ENCODE measurements at places on chromosomes 12 and 14.
A peak's percentile ranks its signal among the peaks of the same experiment; 100 is the strongest.

DNA sequence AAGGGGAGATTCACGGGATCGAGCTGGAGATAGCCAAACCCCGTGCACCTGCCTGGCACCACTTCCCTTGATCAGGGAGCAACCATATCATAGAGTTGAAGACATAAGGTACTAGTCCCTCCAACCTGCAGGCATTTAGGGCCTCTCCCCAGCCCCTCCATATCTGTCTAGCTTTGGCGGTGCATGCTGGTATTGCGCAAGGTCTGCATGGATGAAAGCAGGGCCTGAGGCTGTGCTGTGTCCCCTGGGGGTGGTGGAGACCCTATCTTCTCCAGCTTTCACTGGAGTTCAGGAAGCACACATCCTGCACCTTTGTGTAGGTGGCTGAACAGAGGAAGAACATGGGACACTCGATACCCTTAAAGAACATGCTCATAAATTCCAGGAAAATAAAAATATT, 46.9 kb downstream of the KCTD10 start:
- no peak for DNase-seq

GRCh38 chr12:131121705-131122405, 168.1 kb downstream of the ADGRD1 start:
- DNase-seq, result no peak

- no peak for DNase-seq
Observed at GRCh38 chr14:62289471-62289870, 527.3 kb downstream of the SNAPC1 start.

GRCh38 chr14:34081101-34081575, 130.3 kb upstream of the EGLN3 start:
- DNase-seq, result no peak

DNA sequence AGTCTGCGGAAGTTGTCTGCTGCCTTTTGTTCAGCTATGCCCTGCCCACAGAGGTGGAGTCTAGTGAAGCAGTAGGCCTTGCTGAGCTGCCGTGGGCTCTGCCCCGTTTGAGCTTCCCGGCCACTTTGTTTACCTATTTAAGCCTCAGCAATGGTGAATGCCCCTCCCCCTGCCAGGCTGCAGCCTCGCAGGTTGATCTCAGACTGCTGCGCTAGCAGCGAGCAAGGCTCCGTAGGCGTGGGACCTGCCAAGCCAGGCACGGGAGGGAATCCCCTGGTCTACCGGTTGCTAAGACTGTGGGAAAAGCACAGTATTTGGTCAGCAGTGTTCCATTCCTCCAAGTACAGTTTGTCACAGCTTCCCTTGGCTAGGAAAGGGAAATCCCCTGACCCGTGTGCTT, 143.6 kb downstream of the DYRK2 start:
- DNase-seq, result no peak

DNA sequence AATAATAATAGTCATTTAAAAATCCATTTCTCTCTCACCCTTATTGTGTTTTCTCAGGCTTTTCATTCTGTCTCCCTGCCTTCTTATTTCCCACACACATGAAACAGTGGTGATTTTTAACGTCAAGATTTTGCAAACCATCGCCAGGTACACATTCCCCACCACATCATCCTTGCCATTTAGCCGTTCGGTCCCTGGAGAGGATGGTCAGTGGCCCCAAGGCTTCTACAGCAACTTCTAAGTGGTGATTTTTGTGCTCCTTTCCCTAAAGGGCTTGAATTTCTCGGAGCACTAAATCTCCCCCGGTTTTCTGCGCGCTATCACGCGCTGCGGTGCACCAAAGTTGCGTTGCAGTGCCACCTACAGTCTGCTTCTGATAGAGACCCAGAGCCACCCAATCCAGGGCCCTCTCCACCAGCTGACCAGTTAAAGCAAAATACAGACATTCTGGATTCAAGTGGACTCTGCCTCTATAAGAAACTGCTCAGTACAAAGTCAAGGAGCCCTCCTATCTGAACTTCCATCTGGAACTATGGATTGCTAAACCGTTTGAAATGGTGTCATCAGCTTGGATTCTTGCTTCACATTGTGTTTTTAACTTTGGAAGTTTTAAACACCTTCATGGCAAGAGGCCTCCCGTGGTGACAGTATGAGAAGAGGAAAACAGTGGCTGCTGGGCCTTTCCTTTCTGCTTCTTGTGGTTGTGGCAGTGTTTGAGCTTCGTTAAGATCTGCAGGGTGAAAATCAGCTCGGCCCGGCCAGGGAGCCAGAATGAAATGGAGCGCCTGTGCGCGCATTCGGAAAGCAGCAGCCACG, 234.0 kb downstream of the SPTSSA start:
- peak; percentile 38 for DNase-seq

DNA sequence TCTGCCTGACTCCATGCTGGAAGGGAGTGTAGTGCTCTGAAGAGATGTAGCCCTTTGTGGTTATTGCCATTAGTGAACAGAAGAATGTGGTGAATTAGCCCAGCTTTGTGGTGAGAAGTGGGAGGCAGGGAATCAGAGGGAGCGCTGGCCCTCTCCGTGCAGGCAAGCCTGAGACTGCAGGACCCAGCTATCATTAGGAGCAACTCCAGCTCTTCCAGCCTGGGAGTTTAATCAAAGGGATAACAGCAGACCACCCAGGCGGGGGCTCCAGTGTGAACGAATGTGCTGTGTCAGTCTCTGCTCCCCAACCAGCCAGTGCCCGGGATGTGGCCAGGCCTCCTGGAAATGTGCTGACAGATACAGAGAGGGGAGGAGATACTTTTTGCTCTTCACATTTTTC, 142.7 kb downstream of the TTLL5 start:
- no peak for DNase-seq

Measured in stimulated activated CD8-positive, alpha-beta memory T cell treated with anti-CD3 and anti-CD28 coated beads, Interleukin-15, amount 100 ng/mL, for 48 hours (primary cell).